ENCODE measurements at places on chromosomes 5 and 9.

GRCh38 chr5:149610589-149611255 is 29.4 kb downstream of the ARHGEF37 start:
- no peak for DNase-seq

- no peak for DNase-seq
Observed at GRCh38 chr9:3992924-3993323, 306.9 kb downstream of the GLIS3 start.

DNA sequence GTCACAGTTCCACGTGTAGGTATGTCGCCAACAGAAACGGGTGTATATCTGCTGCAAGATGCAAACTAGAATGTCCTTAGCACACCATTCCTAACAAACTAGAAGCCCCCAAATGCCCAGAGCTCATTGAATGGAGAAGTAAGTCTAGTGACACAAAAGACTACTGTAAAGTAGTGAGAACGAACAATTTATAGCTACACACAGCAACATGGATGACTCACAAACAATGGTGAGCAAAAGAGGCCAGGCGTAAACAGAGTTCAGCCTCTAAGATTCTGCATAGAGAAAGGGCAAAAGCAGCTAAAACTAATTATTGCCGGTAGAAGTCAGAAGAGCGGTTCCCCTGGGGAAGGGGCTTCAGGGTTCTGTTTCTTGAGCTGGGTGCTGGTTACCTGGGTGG is 74.7 kb downstream of the AMBP start:
- DNase-seq, result no peak

DNA sequence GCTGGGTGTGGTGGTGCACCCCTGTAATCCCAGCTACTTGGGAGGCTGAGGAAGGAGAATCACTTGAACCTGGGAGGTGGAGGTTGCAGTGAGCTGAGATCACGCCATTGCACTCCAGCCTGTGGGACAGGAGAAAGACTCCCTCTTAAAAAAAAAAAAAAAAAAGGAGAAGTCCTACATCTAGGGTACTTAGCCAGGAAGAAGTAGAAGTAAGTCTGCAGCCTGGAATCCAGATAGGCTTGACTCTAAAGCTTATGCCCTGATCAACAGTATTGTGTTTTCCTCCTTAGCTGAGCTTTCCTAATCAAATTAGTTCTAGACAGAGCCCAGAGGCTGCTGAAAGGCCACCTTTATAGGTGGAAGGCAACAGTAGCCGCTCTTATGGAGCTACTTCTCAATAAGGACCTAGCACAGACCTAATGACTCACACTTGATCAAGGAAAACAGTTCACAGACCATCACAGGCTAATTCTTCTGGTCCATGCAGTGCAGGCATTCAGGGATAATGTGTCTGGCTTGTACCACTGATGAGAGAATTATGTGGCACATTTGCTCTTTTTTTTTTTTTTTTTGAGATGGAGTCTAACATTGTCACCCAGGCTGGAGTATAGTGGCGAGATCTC is 105.5 kb upstream of the KLF4 start:
- DNase-seq, result no peak

DNA sequence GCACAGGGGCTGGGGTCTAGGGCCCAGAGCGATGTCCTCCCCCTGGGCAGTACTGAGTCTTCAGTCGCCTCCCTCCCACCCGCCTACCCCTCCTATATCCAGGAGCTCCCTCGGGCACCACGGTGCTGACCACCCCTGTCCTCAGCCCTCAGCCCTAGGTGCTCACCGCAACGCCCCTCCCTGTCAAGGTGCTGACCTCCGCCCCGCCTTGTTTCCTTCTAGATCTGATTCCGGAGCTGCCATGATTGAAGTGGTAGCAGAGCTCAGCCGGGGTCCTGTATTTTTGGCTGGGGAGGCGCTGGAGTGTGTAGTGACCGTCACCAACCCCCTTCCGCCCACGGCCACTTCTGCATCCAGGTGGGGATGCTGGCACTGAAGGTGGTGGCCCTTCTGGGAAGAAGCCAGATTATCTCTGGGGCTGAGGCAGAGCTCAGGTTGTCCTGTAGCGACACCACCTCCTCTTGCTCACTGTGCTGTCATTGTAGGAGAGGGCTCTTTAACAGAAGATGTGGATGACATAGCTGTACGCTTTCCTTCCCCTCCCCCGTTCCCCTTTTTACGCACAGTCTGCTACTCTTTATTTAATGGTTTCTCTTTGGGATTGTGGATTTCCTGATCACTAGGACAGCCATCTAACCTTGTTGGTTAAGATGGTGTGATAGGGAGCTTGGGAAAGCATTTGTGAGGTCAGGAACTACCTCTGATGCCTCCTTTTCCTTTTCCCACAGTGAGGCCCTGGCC is 598 bp downstream of the RGP1 start:
- peak; percentile 60 for DNase-seq

DNA sequence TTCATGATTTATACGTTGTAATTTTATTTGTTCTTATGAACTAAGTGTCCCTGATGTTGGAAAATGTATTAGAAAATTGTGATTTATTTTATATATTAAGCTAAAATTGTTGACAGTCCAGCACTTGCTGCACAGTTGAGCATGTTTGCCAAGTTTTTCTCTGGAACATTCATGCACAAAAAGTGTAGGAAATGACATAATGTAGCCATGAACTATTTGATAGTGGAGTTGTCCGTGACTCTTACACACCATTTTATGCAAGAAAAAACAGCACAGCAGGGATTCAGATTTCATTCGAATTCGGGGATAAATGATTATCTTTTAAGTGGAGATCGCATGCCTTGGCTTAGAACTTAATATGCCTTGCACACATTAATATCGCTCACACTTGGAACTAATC is 708.6 kb upstream of the WWC1 start:
- DNase-seq, result no peak

DNA sequence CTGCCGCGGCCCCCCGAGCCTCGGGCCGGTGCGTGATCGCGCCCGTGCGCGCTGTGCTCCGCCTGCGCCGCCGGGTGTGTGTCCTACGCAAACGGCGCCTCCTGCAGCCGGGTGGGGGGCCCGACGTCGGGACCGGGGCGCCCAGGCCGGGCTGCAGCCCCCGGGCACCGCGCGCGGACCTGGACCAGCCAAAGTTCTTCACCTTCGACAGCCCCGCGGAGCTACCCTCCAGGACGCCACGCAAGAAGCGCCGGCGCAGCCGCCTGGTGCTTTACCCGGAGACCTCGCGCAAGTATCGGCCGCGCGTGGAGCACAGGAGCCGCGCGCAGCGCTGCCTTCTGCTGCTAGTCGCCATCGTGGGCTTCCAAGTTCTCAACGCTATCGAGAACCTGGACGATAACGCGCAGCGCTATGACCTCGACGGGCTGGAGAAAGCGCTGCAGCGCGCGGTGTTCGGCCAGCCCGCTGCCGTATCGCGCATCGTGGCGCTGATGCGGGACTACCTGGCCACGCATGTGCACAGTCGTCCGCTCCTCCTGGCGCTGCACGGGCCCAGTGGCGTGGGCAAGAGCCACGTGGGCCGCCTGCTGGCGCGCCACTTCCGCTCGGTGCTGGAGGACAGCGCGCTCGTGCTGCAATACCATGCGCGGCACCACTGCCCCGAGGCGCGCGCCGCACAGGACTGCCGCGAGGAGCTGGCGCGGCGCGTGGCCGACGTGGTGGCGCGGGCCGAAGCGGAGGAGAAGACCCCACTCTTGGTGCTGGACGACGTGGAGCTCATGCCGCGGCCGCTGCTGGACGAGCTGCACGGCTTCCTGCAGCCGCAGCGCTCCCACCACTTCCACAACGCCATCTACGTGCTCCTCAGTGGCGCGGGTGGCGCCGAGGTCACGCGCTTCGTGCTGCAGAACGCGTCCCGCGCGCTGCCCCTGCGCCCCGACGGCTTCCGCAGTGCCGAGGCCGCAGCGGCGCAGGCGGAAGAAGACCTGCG is 1.5 kb downstream of the TOR4A start:
- DNase-seq, result no peak

DNA sequence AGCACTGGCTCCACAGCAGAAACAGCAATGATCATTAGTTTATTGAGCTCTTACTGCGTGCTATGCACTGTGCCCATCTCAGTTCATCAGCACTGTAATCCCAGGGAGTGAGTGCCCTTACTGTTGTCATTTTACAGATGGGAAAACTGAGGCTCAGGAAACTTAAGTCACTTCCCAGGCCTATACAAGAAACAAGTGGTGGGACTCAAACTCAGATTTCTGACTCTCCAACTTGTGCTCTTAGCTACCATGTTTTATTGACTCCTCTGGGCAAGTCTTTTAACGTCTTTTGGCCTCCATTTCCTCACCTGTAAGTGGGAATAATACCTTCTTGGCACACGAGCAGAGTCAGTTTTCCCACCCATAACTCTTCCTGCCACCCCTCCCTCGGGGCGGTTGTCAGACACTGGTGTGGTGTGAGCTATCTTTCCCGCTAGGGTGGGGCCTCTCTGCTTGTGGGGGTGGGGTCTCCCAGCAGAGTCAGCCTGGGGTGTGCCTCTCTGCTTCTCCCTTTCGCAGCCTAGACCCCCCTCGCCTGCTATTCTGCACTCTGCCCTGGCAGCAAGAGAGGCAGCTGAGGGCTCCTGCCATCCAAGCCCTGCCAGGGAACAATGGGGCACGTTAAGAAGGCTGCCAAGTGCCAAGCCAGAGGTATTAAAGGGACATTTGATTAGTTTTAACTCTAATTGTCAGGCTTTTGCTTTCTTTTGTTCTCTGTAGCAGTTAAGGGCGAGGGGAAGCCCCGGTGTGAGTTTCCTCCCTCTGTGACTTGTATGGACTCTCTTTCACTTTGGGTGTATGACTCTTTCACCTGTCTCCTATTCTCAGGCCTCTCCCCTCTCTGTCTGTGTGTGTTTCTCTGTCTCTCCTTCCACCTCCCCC is 12.1 kb downstream of the GALNT10 start:
- DNase-seq, result peak; percentile 57

DNA sequence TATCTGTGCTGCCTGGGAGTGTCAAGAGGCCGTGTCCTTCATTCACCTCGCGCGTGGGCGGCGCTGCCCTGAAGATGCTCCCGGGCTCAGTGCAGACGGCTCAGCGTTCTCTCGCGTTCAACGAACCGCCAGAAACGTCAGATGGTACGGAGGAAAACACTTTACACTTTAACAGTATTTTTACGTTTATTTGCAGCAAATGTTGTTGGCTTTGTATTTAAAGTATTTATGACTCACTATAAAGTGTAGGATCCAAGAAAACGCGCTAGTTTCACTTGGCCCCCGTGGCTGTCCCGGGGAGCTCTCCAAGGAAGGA is 544 bp upstream of the ERCC6L2 start:
- peak; percentile 60 for DNase-seq

DNA sequence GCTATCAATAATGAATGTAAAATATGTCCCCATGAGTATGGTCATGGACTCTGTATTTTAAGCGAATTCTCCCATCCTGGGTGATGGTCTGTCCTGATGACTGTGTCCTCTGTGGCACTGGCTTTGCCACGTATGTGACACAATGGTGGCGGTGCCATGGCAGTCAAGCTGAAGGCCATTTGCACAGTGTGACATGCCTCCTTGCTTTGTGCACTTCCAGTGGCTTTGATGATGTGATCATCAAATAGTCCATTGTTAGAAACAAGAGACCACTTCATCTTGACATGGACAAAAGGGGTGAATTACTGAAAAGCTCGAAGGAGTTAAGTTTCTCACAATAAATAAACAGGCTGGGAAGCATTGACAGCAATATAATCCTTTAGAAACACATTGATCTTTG is 31.0 kb upstream of the PRRC1 start:
- no peak for DNase-seq

DNA sequence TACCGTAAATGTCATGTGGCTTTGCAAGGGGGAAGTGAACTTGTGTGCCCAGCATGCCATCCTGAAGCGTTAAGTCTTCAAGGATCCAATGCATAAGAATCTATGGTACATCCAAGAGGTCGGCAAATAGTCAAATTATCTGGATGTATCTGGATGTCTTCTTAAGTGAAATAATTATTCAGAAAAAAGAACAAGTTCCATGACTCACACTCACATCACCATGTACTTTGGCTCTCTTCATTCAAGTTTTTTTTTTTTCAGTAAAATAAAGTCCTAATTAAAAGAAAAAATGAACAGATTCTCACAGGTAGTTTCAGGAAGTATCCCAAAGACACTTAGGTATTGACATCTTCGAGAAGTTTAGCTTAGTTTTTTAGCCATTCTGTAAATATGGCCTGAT is 62.7 kb upstream of the MEGF10 start:
- DNase-seq, result no peak

- DNase-seq, result no peak
Observed at GRCh38 chr5:80569961-80570786, at the start of gene ANKRD34B. Gene ANKRD34B, minus strand, starts transcription at chr5:80570280. Its CDS starts 10,261 bp downstream, at chr5:80560019.

DNA sequence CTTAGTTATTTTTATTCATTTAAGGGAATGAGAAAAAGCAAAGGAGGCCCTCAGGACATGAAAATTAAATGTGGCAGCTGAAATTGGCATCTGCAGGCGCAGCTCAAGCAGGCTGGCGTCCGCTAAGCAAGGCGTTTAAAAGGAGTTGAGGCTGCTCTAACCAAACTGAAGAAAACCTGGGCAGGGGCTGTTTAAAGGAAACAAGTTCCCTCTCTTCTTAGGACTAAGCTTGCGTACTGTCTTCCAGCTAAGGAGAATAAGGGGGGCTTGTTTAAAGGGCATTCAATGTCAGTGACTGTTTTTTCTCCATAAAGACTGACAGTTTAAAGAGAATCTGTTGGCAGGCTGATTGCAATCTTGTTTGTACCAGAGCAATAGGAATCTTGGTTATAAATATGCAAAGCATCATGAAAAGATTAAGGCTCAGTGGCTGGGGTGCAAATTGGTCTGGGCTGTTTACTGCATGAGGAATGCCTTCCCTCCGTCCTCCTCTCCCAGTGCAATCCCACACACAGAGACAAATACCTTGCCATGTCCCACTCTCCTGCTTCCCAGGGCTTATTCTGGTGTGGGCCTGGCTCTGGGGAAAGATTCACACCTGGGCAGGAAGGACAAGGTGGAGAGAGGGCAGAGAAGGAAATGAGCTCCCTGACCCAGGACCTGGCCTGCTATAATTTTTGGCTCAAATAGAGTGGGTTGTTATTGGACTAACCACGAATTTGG is 85.9 kb upstream of the LIFR start:
- DNase-seq, result no peak

DNA sequence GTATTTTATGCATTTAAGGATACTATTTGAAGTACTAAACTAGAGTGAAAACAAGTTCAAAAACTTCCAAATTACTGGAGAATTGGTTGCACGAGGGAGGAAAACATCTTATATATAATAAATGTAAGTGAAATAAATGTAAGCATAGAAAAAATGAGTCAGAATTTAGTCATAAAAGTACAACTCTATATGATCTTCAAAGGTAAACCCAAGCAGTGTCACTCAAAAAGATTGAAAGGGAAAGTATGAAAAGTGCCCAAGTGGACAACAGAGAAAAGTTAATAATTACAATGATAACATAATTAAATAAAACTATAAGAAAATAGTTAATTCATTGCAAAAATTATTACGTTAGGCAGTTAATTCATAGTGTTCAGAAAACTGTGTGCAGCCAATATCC is 2288.5 kb upstream of the C9orf72 start:
- DNase-seq, result no peak

Data from CD4-positive, alpha-beta T cell treated with Interleukin-21 for 1 hour (primary cell).